ENCODE measurements at places on chromosomes 5 and 9.

DNA sequence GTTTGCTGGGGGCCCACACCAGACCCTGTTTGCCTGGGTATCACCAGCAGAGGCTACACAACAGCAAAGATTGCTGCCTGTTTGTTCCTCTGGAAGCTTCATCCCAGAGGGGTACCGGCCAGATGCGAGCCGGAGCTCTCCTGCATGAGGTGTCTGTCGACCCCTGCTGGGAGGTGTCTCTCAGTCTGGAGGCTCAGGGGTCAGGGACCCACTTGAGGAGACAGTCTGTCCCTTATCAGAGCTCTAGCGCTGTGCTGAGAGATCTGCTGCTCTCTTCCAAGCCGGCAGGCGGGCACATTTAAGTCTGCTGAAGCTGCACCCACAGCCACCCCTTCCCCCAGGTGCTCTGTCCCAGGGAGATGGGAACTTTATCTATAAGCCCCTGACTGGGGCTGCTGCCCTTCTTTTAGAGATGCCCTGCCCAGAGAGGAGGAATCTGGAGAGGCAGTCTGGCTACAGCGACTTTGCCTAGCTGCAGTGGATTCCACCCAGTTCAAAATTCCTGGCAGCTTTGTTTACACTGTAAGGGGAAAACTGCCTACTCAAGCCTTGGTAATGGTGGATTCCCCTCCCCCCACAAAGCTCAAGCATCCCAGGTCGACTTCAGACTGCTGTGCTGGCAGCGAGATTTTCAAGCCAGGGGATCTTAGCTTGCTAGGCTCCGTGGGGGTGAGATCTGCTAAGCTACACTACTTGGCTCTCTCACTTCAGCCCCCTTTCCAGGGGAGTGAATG lies 206.0 kb upstream of the TLX3 start:
- DNase-seq = no peak

- DNase-seq = no peak
Measured at GRCh38 chr9:115109486-115109885, 8.5 kb downstream of the TNC start.

DNA sequence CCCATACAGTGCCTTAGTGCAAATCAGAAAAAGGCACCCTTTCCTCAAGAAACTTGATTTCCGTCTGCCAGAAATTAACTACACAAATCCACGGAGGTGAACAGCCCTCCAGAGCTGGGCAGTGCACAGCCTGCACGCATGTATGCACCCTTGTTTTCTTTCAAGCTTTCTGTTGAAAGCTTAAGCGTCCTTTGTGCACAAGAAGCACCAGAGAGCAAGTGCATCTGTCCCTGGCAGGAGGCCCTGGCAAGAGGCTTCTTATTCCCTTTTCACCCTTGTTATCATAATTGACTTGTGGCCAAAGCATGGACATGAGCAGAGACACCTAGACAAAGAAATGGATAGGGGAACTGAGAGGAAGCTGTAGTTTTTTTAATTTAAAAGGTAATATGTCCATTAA lies 47.4 kb upstream of the ATG10 start:
- peak; percentile 65 for DNase-seq

DNA sequence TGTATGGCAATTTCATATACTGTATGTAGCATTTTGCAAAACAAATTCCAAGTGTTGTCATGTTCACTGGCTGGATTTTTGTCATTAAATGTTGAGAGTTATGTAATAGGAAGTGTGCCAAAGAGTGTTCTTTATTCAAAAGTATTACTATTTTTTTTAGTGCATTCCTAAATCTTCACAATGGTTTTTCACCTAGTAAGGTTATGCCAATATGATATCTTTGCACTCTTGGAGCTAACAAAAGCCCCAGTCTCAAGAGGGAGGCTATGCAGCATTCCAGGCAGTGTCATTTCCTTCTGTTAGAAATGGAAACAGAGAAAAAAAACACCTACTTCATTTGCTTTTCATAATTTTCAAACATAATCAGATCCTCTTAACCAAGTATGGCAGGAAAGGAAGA lies 5.1 kb upstream of the SSBP2 start:
- no peak for DNase-seq

DNA sequence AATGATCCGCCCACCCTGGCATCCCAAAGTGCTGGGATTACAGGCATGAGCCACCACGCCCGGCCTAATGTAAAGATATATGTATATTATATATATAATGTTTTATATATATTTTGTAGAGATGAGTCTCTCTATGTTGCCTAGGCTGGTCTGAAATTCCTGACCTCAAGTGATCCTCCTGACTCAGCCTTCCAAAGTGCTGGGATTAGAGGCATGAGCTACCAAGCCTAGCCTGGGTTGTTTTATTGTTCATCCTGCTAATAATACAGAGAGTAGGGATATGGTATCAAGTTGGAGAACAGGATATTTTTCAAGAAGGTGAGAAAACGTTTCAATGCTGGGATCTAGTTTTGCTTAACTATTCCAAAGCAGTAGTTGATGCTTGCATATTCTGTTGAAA lies 2.9 kb downstream of the SEC24A start:
- no peak for DNase-seq

GRCh38 chr5:135750506-135750905 lies 84.0 kb upstream of the SLC25A48 start:
- DNase-seq = no peak

- peak; percentile 21 for DNase-seq
Measured at GRCh38 chr5:92003806-92004205, 620.7 kb upstream of the ARRDC3 start.

GRCh38 chr9:77020413-77021290 lies 1.2 kb downstream of the FOXB2 start:
- no peak for DNase-seq

GRCh38 chr5:145591578-145591977 lies 243.6 kb downstream of the PRELID2 start:
- no peak for DNase-seq

Measured in NCI-H524 (cell line).